Chondrocyte (in vitro differentiated cells): ENCODE measurements at places on chromosomes 16 and 17.
A peak's percentile ranks its signal among the peaks of the same experiment; 100 is the strongest.

DNA sequence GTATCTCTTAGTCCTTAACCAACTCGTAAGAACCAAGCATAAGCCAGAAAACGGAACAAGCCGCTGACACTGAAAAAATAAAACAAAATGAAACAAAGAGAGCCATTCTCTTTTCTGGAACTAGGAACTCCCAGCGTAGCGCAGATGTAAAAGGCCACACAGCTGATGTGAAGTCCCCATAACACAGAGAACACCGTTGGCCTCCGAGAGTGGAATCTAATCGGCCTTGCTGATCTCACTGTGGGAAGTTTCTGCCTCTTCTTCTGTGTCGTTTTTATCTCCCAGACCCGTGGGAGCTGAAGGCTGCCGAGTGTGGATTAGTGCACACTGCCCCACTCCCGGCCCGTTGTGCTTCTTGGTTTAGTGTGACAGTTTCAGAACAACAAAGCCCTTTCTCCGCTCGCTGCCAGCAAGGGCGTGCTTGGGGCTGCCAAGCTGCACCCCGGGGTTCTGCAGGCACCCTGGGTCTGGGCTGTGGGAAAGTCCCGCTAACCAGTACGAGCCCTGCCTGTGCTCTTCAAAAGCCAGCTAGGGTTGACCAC lies 21.7 kb downstream of the TTYH2 start:
- DNase-seq, result no peak

- DNase-seq, result no peak
Observed at GRCh38 chr16:69812688-69813014, 50.5 kb downstream of the WWP2 start.

DNA sequence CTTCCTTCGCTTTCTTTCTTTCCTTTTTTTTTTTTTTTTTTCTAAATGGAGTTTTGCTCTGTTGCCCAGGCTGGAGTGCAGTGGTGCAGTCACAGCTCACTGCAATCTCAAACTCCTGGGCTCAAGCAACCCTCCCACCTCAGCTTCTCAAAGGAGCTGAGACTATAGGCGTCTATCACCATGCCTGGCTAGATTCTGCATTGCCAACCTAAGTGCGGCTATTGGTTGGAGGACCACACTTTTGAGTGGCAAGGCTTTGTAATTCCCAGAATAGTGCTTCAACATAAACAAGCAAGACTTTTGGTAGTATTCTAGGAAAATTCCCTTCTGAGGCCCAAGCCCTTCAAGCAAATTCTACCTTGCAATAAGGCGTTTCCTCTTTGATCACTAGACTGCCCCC lies 107.8 kb downstream of the YPEL2 start:
- no peak for DNase-seq

GRCh38 chr17:12637015-12637414 lies 28.7 kb upstream of the MYOCD start:
- no peak for DNase-seq

DNA sequence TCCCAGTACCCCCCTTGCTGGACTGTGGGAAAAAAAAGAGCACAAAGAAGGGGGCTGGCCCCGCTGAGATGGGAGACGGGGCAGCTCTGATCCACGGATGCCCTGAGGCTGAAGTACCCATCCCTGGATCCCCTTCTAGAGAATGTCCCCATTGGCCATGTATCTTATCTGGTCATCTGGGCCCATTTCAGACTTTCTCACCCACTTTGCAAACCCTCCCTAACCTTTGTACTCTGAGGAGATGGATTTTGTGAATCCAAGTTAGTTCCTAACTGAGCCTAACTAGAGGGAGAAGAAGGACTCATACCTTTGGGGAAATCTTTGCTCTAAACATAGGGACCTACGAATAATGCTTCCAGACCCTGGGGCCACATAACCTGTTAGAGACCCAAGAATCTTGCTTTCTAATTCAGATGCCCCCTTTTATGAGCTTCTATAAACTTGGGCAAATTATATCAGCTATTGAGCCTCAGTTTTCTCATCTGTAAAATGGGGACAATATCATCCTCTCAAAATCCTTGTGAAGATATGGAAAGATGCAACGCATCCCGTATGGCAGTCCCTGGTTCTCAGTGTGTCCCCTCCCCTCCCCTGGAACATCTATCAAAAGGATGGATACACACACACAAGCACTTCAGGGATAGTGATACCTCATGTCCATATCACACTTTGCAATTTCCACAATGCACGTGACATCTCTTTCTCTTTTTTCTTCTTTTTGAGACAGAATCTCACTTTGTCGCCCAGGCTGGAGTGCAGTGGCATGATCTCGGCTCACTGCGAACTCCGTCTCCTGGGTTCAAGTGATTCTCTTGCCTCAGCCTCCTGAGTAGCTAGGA lies 16.8 kb upstream of the FZD2 start:
- no peak for DNase-seq

GRCh38 chr17:57902117-57902799 lies 52.4 kb upstream of the MRPS23 start:
- no peak for DNase-seq

DNA sequence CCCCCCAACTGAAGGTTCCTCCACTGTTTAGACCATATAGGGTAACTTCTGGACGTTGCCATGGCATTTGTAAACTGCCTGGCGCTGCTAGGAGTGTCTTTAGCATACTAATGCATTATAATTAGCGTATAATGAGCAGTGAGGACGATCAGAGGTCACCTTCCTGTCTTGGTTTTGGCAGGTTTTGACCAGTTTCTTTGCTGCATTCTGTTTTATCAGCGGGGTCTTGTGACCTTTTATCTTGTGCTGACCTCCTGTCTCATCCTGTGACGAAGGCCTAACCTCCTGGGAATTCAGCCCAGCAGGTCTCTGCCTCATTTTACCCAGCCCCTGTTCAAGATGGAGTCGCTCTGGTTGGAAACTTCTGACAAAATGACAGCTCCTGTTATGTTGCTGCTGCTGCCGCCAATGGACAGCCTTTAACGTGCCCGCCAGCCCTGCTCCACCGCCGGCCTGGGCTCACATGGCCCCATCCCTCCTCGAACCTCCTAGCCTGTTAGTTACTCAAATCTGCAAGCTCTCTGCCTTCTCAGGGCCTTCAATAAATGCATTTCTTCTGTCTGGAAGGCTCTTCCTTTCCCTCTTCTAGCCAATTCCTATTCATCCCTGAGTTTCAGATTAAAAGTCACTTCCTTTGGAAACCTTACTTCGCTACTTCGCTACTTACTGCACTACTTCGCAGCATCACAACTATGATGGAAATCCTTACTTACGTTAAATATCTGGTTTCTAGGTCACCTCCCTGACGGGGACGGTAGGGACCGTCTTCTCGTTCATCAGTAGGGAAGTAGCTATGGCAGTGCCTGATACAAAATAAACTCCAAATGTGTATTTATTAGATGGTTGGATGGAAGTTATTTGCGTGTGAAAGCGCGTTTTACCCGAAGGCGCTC lies 640 bp upstream of the NAGLU start:
- no peak for DNase-seq

DNA sequence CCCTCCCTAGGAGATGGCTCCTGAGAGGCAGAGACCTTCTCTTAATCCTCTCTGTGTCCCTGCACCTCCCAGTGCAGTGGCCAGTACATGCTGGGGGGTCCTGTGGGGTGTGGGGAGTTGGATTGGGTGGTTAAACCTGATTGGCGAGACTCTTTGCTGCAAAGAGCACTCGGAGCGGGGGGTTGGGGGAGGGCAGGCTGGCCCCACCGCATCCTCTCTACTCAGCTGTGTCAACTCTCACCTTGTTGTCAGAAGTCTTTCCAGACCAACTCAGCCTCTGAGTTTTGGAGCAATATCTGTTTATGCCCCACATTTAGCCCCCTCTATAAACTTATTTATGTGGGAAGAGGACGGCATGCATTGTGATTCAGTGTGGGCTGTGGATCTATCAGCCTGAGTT lies 40.0 kb downstream of the SMARCE1 start:
- no peak for DNase-seq

DNA sequence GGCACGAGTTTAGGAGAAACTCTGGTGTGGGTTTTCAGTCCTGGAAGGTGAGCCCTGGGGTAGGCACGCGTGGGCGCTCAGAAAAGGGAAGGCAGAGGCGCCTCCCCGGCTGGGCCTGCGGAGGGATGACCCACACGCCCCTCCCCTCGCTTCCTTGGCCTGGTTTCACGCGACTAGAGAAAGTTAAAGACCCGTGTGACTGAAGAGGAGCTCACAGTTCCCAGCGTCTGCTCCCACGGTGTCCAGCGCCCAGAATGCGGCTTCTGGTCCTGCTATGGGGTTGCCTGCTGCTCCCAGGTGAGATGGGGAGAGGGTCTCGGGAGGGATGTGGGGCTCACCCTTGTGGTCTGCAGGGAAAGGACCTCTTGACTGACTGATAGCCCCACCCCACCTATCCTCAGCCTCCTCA lies at the start of gene CD300LG:
Gene CD300LG, plus strand, starts transcription at position 214 of the 409 bp plus-strand sequence. Its CDS starts 41 bp downstream, at position 255.
- DNase-seq, result no peak

- peak; percentile 46 for DNase-seq
Observed at GRCh38 chr17:19369846-19370492, 7.4 kb upstream of the B9D1 start.

DNA sequence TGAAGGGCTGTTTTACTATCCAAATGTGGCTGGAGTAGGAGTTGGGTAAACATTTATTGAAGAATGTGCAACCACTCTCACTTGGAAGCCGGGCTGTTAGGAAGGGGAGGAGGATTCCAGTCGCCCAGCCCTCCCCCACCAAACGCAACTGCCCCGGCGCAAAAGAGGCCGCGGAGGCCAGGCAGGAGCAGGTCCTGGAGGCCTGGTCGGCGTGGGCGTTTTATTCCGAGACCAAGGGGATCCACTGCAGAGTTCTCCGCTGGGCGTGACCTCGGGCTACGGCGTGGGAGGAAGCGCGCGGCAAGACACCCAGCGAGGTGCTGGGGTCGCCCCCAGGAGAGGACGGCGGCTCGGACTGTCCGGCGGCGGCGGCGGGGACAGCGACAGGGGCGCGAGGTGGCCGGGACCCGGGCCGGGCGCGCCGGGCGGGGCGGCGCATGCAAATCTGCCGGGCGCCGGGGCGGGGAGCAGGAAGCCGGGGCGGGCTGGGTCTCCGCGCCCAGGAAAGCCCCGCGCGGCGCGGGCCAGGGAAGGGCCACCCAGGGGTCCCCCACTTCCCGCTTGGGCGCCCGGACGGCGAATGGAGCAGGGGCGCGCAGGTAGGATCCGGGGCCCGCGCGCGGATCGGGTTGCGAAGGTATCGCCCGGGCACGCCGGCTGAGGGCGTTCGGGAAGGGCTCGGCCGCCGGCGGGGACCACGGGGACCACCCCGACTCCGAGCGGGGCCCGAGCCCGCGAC lies at the start of gene IL4R:
Gene IL4R, plus strand, starts transcription at position 553 of the 739 bp plus-strand sequence. CDS start 26,230 bp downstream, outside the sequence.
- DNase-seq, result peak; percentile 86

- DNase-seq, result no peak
Observed at GRCh38 chr16:83939266-83939855, 13.7 kb upstream of the OSGIN1 start.

- DNase-seq, result no peak
Observed at GRCh38 chr17:12310811-12311210, 290.1 kb downstream of the MAP2K4 start.

DNA sequence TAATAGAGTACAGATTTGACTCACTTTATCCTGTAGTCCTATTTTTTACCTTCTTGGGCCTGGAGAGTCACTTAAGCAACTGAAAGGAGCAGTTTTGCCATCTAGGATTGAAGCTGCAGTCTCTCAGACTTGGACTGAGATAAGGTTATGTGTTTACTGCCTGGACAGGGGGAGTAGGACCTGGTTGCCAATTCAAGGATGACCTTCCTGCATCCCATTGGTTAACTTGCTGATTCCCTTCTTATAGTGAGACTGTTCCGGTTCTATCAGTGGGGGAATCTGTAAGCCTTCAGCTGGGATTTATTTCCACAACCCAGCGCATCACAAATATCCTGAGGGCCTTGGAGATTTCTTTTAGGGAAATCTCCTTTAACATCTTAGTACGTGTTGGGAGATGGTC lies 2.9 kb downstream of the UBN1 start:
- DNase-seq, result no peak

- DNase-seq, result no peak
Observed at GRCh38 chr16:30876867-30877266, 17.0 kb downstream of the BCL7C start.

GRCh38 chr17:2178798-2179501 lies 124.0 kb downstream of the HIC1 start:
- DNase-seq, result no peak

- no peak for DNase-seq
Observed at GRCh38 chr17:30426292-30426691, 47.6 kb downstream of the CPD start.

DNA sequence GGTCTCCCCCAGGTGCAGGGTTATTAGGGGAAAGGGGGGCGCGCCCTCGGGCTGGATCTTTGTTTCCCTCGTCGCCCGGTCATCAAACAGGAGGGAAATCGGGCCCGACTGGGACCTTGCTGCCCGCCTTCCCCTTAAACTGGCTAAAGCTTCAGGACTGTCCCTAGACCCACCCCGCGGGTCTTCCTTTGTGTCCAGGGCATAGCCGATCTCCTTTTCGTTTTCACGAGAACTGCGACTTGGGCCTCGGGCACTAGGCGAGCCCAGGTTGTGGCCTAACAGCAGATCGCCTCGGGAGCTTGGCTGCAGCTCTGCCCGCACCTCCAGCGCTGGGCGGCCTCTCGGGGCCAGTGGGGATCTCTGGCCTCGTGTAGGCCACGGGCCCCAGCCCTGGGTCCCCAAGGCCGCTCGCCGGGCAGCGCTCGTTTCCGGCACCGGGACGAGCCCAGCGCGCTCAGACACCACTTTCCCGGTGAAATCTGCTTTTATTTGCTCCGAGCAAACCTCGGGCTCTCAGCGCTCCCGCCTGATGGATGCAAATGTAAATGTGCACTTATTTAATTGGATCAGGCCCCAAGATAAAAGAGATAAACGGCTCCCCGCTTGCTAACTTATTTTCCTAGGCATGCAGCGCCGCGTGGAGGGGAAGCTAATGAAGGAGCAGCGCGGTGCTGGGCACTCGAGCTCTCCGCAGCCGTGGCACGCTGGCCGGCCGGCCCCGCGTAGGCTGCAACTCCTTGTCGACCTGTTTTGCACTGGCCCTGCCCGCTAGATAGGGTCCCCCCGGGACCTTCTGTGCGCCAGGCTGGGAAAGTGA lies 7.8 kb downstream of the IRX5 start:
- peak; percentile 73 for DNase-seq
